ENCODE measurements at places on chromosomes 3 and 15.

GRCh38 chr3:155805204-155805801 lies 775 bp downstream of the C3orf33 start:
- no peak for DNase-seq

GRCh38 chr15:29064290-29064689 lies 178.5 kb downstream of the APBA2 start:
- no peak for DNase-seq

DNA sequence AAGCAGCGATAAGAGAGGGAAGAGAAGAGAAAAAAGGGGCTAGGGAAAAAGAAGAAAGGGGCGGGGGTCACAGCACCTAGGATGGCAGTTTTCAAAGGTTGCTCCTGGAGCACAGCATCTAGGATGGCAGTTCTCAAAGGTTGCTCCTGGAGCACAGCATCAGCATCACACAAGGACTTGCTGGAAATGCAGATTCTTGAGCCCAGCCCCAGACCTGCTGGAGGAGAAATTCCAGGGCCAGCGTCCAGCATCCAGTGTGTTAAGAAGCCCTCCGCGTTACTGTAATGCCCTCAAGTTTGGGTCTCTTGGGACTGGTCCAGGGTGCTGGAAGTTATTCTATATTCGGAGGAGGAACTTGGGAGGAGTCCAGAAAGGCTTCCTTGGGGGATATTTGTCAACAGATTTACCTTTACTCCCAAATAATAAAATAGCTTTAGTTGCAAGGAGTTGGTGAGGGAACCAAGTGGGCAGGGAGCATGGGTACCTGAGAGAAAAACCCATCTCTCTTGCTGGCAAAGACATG lies 519.4 kb downstream of the SHQ1 start:
- DNase-seq = no peak

DNA sequence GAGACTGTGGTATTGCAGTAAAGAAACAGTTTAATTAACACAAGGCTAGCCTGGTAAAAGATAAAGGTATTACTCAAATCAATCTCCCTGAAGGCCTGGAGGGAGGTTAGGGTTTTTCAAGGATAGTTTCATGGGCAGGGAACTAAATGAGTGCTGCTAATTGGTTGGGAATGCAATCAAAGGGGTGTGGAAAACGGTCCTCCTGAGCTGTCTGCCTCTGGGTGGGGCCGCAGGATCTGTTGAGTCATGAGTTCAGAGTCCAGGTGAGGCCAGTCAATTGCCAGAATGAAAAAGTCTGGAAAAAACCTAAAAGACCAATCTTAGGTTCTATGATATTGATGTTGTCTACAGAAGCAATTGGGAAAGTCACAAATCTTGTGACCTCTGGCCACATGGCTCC lies 293.2 kb downstream of the MCTP2 start:
- no peak for DNase-seq

DNA sequence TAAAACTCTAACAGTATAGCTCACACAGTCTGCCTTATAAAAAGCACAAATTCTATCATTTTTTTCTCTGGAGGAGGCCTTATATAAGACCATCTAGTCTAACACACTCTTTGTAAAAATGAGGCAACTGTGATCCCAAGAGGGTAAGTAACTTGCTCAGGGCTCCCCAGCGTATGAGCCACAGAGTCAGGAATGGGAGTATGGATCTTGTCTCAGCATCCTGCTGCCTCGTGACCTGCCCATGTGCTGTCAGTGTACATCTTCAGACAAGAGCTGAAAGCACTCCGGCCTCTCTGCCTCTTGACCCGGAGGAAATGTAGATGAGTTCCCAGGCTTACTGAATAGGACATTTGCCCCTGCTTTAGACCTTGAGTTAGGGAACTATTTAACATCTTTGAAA lies 28.4 kb upstream of the MEF2A start:
- no peak for DNase-seq

GRCh38 chr3:32200992-32201758 lies 37.3 kb upstream of the CMTM8 start:
- DNase-seq = no peak

GRCh38 chr3:186514296-186515002 lies 29.7 kb downstream of the CRYGS start:
- DNase-seq = no peak

GRCh38 chr15:66879531-66880368 lies 177.7 kb downstream of the SMAD6 start:
- DNase-seq = no peak

DNA sequence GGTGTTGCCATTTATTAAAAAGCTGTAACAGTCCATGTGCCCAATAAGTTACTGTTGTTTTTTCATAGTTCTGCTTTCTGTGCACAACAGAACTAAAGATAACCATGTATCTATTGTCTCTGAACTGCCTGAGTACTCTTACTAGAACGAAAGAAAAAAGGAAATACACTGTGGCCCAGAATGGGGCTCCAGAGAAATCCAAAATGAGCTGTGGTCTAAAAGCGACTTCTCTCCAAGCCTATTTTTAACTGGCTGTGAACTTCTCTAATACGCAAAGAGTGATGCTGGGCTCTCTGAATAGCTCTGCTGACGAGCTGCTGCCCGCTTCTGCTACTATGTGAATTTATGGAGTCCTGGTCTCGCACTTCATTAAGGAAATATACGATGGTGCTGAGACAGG lies 56.2 kb upstream of the LPP start:
- DNase-seq = no peak

DNA sequence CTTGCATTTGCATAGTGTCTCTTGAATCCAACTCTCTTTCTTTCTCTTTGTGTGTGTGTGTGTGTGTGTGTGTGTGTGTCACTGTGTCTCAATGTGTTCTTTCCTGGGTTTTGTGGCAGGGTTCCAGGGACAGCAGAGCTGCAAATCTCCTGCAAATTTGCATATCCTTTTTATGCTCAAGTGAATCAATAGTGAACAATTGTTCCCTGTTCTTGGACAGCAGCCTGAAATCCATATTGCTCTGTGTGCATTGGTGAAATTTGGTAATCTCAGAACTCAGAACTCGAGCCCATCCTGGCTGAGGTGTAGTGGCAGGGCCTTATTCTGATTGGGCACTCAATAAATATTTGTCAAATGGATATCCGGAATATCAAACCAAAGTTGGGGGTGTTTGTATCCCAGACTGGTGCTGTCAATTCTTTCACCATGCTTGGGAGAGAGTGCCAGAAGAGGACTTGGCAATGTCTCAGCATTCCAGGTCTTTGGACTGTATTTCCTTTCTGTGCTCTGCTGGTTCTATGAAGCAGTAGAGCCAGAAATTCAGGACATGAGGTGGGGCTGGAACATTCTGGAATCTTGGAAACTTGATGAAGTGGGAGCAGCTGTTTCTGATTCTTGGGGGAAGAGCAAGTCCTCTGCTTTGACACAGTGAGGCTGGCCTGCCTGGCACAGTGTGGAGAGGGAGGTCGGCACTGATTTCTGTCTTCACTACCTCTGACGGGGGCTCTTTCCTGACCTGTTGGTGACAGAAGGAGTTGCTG lies 380.6 kb upstream of the C2CD4B start:
- no peak for DNase-seq

DNA sequence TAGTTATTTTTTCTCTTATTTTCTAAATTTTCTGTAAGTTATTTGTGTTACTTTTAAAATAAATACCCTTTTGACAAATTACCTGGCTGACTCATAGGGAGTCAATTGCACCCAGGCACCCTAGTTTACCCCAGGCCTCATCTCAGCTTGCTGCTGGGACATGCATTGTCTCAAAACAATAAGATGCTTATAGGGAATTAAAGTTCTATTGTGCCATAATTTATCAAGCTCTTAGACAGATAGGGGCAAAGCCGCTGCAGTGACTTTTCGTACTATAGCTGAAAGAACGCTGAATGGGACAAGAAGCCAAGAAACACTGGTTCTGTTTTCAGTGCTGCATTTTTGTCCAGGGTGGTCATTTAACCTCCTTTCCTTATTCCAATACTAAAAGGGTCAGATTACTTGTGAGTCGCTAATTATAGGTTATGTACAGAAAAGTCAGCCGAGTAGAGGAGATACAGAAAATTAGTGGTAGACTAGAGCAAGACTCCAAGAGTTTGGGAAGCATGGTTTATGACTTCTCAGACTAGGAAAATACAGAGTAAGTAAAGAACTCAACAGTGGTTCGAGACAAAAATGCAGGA lies 50.3 kb downstream of the EXD1 start:
- no peak for DNase-seq

DNA sequence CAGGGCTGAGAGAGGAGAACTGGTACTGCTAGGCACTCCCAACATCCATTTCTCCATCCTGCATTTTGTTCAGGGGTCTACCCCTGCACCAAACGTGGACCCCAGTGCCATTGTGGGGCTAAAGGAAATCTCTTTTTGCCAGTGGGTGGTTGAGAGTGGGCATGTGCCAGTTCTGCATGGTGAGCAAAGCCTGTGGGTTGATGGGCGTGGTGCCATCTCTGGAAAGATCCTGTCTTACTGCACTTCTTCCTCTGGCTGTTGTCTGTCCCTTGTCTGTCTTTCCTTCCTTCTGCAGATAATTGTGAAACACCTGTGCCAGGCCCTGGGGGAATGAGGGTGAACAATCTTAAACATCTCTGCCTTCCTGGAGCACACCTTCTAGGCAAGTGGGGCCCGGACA lies 1.4 kb upstream of the RARRES1 start:
- no peak for DNase-seq

DNA sequence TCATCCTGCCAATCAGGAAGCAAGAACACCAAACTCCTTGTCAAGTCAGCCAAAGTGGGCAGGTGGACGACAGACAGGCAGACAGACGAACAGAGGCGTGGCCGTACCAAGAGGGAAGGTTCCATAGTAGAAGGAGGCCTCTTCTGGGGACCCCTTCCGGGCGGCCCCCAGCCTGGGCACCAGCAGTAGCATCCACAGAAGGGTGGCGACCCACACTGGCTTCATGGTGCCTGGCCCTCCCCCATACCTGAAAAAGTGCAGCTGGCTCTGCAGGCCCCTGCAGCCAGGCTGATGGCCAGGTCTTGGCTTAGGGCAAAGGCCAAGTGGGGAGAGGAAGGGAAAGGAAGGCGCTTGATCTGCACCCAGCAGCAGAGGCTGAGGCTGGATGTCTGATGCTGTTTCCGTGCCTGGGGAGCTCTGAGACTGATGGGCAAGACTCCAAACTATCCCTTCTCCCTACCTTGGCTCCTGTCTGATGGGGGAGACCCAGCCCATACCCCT lies 607 bp downstream of the LCTL start:
- no peak for DNase-seq

- no peak for DNase-seq
These were observed 576.2 kb upstream of the KCNMB2 start for GRCh38 chr3:177960014-177960413.

Data from NCI-H524 (cell line).